ENCODE measurements at places on chromosomes 12 and 14.

GRCh38 chr12:52628841-52629240, 10.5 kb upstream of the KRT73 start:
- DNase-seq: no peak

- DNase-seq: no peak
Measured at GRCh38 chr14:58805057-58805456, 167.3 kb downstream of the DACT1 start.

DNA sequence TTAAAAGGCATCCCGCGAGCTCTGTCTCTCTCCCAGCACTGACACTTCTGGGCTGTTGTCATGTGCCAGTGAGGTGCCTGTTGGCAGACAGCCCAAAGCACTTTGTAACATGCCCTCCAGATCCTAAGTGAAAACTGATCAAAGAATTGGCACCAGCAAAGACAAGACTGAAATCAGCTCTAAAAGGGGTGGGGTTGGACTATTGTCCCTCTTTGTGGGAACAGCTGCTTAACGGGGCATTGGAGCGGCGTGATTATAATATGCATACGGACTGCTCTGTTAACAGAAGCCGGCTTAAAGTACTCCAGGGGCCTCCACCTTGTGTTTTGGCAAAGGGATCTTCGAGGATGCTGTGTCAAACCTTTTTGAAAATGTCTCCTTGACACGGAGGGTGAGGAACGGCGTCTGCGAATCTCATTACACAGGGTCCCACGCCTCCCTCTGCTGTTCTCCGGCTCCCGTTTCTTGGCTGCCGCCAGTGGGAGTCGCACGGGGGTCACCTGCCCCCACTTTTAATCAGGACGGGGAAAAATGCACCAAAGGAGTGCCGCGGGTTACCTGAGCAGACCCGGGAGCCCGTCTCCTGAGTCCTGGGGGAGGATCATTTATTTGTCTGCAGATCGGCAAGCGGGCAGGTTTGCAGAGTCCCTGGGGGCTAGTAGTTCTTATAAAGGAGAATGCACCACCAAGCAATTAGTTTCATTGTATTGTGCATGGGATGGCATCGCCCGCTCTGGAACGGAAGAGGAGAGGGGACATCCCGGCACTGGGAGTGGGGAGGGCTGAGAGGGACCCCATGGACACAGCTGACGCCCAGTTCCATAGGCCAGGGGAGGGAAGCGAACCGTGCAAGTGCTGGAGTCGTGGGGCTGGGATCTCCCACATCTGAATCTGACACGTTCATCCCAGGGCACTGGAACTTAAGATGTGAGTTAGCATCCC, 44.3 kb downstream of the SPRING1 start:
- no peak for DNase-seq

DNA sequence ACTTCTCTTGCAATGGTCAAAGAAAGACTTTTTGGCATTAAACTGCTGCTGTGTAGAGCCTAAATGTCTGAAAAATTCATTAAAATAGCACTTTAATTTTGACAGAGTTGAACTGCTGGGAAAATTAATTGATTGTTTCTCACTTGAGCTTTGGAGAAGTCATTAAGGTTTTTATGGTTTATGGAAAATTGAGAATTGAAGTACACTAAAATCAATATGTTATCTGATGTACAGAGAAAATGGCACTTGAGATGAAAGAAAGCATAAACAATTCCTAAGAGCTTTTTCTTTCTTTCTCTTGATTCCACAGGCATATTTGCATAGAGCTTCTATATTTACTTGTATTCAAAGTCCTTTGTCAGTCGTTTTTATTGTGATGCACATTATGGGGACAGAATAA, 188.5 kb upstream of the CAND1 start:
- DNase-seq: no peak

- no peak for DNase-seq
Measured at GRCh38 chr12:793711-794110, 41.3 kb downstream of the WNK1 start.

GRCh38 chr14:91719839-91720238, 12.0 kb downstream of the CATSPERB start:
- DNase-seq: no peak

- DNase-seq: no peak
Measured at GRCh38 chr12:117090816-117091711, 8.2 kb downstream of the TESC start.

DNA sequence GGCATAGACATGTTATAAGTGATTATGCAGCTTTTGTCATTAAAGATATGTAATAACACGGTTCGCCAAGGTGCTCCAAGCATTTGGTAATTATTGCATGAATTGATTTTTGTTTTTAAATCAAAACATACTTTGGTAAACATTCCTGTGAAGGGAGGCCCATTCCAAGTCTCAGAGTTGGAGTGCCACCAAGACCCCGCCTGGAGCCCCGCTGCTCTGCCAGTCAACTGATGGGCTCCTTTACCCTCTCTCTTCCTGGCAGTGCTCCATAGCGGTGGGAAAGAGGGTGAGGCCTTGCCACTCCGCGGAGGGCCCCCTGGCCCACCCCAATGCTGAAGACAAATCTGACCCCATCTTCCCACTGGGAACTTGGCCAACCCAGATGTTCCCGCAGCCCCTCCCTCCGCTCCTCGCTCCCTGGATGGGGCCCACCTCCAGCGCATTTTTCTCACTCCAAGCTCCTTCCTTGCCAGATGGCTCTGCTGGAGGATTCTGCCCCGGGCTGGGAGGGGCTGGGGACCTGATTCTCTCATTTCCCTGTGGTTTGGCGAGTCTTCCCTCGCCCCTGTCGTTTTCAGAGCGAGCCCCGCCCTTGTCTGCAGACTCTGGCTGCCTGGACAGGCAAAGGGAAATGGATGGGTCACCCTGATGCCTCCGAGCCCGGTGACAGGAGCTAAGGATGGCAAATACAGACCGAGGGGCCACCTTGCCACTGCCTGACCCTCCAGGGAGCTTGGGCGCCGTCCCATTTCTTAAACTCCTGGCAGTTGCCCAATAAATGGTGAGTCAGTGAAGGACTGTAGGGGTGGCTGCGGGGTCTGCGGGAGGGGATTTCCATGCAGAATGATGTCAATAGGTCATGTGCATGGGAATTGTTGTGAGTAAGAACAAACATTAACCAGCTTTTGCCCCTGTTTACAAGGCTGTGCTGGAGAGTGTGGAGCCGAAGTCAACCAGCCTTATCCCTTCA, 9.2 kb upstream of the PAPLN start:
- DNase-seq: no peak

DNA sequence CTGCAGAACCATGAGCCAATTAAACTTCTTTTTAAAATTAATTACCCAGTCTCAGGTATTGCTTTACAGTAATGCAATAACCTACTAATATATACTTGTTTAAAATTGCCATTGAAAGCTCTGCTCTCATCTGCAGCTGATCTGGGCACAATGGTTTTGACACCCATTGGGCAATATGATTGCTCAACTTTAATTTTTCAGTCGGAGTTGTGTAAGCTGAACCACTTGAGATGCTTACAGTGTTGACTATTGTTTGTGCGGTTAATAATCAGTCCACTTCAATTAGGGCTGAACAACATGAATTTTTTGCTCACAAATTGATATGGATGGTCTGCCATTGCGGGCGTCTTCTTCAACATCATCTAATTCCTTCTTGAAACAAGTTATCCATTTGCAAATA, 18.0 kb upstream of the OR4K5 start:
- DNase-seq: no peak

DNA sequence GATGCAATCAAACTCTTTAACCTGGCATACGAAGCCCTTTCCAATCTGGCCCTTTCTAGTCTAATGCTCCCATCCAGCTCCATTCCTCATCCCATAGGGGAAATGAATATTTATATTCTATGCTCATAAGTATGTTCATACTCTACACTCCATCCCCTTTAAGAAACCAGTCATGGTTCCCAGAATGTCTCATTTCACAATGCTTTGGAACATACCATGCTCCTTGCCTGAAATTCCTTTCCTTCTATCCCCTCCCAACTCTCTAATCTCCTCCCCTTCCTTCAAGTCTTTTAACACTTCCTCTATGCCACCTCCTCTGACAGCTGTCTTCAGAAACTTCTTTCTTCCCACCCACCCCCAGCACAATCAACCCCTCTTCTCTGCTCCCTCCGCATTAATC, 207.0 kb upstream of the CAND1 start:
- no peak for DNase-seq

DNA sequence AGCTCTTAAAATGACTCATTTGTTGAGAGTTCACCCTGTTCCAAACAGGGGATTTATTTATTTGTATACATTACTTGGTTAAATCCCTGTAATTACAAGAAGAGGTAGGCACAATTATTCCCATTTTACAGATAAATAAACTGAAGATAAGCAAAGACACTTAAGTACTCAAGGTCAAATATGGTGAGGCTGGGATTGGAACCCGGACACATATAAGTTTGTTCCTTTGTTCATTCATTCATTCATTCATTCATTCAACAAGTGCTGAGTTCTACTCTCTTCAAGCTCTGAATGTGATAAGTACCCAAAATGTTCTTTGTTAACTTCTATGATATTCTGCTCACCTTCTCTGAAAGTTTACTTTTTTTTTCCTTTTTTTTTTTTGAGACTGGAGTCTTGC, 2.4 kb upstream of the TRIM9 start:
- no peak for DNase-seq

DNA sequence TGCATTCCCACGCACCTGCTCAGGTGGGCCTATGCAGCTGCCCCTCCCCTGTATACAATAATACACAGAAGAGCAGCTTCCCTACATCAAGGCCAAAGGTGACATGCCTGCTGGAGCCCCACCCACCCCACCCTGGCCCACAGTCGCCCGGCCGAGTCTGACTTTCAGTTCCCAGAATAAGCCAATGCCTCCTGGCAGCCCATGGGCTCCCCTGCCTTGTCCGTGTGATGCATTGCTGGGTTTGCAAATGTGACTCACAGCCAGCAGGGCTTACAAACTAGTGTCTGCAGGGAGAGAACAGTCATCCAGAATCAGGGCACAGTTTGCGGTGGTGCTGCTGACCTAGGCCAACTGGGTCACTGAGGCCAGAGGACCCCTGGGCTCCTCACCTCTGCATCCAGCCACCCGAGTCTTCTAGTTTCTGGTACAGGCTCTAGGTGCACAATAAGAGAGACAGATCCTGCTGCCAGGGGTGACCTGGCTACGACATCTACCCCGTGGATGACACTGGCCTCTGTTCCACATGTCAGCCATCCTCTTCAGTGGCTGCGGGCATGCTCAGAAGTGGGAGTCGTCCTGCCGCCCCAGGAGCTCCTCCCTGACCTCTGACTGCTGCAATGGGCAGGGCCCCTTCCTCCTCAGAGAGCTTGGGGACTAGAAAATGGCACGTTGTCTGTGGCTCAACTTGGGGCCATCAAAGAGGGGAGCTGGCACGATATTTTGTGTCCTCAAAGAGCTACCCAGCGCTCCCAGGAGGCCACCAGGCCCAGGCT, 84.5 kb downstream of the CHGA start:
- DNase-seq: no peak

- no peak for DNase-seq
Measured at GRCh38 chr12:131135311-131135785, 181.6 kb downstream of the ADGRD1 start.

GRCh38 chr14:101855958-101856357, 94.4 kb downstream of the PPP2R5C start:
- no peak for DNase-seq

DNA sequence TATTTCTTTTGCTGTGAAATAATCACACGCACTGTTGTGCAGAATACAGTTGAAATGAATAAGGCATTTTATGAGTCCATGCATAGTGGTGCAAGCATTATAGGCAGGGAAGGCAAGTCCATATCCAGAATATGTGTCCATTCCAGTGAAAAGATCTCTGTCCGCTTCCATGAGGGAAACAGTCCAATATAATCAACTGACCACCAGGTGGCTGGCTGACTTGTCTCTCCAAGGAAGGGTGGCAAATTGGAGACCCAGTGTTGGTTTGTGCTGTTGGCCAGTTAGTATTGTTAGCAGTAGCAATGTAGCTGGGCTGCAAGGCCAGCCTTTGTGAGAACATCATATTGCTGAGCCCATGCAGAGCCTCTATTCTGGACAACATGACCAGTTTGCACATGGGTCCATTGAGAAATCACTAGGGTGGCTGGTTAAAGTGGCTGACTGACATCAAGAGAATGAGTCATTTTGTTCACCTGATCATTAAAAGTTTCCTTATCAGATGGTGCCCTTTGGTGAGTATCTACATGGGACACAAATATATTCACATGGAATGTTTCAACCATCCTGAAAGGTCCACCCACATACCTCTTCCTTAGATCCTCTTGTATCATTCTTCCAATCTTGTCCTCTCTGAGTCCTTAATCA, 17.3 kb upstream of the YAF2 start:
- DNase-seq: no peak

DNA sequence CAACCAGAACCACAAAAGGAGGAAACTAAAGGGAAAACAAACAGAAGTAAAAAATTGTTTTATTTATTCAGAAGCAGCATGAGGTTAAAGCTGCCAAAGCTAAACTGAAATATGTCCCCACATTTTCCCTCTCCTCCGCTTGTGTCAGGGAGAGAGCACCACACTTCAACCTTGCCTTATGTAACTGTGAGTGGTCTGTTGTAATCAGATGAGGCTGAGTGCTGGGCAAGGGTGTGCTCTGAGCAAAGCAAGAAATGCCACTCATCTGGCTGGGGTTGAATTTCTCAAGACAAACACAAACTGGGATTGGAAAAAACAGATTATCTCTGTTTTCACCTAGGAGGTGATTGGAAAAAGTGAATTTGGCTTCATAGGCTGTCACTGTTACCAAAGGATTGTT, 12.2 kb downstream of the CAPZA3 start:
- no peak for DNase-seq

GRCh38 chr12:114013575-114014345, 47.6 kb upstream of the RBM19 start:
- no peak for DNase-seq

GRCh38 chr14:67444395-67444794, 32.4 kb upstream of the PLEK2 start:
- no peak for DNase-seq

DNA sequence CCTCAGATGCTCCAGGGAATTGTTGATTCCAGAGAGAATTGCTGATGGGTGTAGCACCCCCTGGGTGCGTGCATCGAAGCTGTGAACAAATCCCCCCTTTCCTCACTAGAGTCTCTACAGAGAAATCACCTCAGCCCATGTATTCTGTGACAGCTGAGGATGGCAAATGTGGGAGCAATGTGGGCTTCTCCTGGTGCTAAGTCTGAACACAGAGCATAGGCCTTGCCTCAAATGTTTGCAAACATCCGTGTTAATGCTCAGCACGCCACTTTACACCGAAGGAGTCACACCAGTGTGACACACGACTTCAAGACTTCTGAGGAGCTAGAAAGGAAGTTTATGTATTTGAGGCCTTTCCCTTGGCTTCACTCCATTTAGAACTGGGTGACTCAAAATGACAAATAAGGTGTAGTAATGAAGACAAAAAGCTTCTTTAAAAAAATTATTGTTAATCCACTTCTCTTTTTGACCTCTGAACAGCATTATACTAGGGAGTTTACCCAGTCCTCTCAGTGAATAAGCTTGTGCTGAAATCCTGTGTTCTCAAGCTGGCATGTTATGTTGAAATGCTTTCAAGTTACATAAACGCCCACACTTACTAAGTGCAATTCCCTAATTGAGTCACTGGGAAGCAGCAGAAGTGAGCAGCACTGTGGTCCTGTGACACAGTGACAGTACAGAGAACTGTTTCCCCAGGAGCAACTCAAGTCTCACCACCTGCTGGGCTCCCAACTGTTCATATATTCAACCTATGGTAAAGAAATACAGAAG, 92.9 kb downstream of the FAR2 start:
- DNase-seq: peak; percentile 10
